ENCODE measurements at places on chromosomes 7 and 10.

GRCh38 chr7:154853063-154853726, 149.7 kb downstream of the PAXIP1 start:
- no peak for DNase-seq

GRCh38 chr10:32373496-32373895, 26.5 kb upstream of the EPC1 start:
- DNase-seq, result no peak

DNA sequence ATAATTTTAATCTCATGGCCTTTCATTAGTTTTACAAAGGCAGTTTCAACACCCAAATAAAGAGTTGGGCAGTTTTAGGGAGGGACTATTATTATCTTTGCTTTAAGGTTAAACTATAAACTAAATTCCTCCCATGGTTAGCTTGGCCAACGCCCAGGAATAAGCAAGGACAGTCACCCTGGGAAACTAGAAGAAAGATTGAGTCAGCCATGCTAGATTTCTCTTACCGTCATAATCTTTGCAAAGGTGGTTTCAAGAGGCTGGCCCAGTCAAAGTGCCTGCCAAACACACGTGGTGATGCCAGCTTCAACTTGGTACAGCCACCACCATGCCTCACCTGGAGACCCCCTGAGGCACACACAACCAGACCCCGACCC, 317.4 kb upstream of the SP8 start:
- no peak for DNase-seq

DNA sequence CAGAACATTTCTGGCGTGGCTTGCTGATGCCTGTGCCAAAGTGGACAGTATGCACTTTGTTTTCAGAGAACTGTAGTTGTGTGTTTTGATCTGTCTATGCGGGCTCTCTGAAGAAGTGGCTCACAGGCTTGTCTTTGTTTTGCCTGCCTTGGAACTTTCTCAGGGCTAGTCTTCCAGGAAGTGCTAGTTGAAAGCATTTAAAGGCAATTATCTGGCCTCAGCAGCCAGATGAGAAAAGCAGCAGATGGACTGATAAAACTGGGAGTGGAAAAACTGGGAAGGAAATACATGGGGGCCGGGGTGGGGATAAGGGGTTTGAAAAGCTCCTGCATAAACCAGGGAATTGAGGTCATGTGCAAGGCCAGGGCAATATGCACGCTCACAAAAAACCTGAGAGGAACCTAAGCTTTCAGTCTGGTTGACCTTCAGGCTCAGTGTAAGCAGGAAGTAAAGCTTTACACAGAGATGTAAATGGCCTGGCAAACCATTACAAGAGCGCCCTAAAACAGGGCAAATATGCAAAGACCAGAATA, 94.5 kb downstream of the ZNF33B start:
- DNase-seq, result no peak

DNA sequence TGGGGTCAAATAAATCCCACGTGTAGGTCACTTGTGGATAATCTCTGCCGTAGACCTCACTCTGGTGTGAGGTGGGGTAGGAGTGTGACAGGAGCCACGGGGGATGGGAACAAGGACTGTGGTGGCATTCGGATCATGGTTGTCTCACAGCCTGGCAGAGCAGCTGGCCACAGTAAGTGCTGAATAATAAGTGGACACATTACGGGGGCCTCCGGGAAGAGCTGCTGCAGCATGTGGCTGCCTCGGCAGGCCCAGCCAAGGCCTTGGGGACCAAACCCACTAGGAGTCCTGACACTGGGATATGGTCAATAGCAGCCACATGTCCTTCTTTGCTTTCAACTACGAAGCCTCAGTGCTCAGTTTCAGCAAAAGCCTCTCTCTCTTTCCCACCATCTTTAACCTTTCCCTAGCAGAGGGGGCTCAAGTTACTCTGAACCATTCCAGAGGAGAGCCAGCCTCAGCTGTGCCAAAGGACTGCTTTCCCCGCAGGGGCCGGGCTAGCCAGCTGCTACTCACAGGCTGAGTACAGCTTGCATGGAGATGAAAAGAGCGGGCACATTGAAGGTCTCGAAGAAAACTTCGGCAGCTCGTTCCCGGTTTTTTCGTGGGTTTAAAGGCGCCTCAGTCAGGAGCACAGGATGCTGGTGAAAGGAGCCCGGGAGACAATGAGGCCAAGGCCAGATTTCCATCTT, 17.3 kb downstream of the ACTR1A start:
- DNase-seq, result no peak

GRCh38 chr10:96890172-96890513, 58.0 kb downstream of the LCOR start:
- no peak for DNase-seq

DNA sequence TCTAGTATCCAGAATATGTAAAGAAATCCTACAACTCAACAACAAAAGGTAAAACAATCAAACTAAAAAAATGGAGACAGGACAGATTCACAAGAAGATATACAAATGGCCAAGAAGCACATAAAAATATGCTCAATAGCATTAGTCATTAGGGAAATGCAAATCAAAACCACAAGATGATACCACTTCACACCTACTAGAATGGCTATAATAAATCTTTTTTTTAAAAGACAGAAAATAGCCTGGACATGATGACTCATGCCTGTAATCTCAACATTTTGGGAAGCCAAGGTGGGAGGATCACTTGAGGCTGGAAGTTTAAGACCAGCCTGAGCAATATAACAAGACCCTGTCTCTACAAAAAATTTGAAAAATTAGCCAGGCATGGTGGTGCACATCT, 27.9 kb upstream of the CHCHD3 start:
- DNase-seq, result no peak

DNA sequence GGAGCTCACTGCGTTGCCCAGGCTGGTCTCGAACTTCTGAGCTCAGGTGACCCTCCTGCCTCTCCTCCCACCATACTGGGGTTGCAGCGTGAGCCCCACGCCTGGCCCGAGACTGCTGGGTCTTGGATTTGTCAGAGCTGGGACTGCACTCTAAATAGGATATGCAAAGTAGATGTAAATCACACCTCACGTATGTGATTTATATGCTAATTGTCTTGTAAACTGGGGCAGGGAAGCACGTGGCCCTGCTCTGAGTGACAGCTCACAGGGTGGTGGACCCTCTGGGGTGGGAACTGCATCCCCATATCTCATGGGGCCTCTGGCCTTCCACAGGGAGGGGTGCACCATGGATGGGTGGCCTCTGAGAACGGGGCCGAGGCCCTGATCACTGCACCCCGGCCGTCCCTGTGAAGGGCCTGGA, 34.1 kb downstream of the GET4 start:
- DNase-seq, result no peak

- DNase-seq, result no peak
Measured at GRCh38 chr10:129740532-129741279, 223.4 kb downstream of the EBF3 start.

DNA sequence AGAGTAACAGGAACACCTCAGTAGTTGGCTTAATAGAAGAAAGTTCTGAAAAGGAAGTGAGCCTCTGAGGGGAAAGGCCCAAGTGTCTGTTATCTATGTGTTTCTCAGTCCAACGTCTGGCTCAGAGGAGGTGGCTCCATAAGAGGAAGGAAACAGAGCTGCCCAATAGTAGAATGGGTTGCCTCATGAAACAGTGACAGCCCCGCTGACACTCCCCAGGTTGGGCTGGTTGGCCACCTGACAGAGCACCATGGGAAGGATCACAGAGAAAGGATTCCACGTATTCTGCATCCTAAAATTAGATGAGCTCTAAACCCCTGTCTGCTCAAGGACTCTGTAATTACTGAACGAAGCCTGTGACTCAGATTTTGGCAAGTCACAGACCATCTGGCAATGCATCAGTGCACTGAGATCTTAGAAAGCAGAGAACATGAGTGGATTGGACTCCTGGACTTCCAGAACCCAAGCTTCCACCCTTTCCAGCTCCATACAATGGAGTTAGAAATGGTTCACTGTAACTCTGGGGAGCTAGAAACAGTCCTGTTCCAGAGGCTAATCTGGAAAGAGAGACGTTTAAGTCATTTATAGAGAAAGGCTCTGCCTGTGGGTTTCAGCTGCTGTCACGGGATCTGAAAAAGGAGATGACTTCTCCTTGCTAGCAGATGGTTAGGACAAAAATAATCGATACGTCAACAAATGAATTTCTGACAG, 2.9 kb downstream of the PKD2L1 start:
- no peak for DNase-seq

DNA sequence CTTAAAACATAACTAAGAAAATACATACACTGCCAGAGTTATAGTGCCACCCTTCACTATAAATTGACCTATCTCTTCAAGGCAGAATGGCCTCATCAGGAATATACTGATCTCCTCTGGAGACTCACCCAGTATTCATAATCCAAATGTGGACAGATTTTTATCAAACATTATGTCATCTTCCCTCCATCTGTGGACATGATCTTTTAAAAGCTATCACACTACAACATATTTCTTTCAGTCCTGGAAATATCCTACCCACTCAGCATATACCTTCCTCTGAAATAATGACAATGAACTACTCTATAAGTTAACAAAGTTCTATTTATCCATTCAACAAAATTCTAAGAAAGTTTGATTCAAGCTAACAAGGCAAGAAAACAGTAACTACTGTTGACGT, 3.2 kb downstream of the ZNF800 start:
- no peak for DNase-seq

- DNase-seq, result no peak
Measured at GRCh38 chr10:126902157-126902556, 3.1 kb upstream of the DOCK1 start.

DNA sequence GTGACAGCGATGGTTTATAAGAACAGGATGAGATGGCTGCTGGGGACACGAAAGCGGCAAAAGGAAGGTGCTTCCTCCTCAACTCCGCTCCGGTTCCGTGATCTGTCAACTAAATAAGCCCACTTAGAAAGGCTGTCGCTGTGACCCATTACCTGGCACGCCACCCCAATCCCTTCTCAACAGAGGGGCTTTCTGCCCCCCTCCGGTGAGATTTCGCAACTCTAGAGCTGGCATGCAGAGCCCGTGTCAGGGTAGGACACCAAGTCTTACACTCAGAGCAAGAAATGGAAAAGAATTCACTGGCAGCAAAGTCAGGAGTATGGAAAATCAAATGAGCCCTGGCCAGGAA, 66.4 kb downstream of the FGFR2 start:
- DNase-seq, result no peak

- no peak for DNase-seq
Measured at GRCh38 chr10:78623578-78624215, 445.1 kb upstream of the ZMIZ1 start.

DNA sequence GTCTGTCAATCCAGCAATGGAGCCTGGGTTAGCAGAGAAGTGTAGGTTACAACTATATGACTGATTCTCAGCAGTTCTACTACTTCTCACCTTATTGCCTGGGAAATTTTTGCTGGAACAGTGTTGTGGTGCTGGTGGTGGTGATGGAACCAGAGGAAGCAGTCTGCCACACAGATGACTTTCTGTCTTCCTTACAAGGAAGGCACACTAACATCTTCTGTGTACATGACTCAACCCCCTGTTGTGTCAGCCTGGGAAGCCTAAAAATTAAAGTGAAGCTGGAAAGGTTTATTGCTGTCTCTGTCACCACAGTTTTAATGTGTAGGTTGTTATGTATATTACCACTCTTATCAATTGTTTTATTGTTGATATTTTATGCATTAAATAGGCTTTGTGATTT, 40.3 kb downstream of the ANKRD7 start:
- DNase-seq, result no peak

GRCh38 chr7:21616796-21617436, 74.1 kb downstream of the DNAH11 start:
- no peak for DNase-seq

GRCh38 chr10:84117686-84118394, 21.5 kb upstream of the GHITM start:
- no peak for DNase-seq

- no peak for DNase-seq
Measured at GRCh38 chr10:109698882-109699664, 224.2 kb downstream of the XPNPEP1 start.

GRCh38 chr10:70477661-70478162, 855 bp upstream of the PALD1 start:
- peak; percentile 64 for DNase-seq

DNA sequence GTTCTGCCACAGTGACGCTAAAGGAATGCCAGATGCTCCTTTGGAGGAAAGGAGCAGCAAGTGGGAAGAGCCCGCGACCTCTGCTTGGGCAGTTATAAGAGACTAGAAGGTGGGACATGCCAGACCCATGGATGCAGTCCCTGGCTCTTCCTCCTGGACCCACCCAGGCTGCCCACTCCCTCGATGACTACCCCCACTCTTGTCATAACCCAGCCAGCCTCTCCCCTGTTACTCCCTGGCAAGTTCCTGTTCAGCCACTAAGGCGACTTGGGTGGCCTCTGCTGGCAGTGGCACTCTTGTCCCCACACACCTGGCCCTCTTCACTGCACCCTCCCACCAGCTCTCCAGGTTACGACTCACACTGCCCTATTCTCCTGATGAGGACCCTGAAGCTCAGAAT, 33.5 kb downstream of the COL13A1 start:
- no peak for DNase-seq

DNA sequence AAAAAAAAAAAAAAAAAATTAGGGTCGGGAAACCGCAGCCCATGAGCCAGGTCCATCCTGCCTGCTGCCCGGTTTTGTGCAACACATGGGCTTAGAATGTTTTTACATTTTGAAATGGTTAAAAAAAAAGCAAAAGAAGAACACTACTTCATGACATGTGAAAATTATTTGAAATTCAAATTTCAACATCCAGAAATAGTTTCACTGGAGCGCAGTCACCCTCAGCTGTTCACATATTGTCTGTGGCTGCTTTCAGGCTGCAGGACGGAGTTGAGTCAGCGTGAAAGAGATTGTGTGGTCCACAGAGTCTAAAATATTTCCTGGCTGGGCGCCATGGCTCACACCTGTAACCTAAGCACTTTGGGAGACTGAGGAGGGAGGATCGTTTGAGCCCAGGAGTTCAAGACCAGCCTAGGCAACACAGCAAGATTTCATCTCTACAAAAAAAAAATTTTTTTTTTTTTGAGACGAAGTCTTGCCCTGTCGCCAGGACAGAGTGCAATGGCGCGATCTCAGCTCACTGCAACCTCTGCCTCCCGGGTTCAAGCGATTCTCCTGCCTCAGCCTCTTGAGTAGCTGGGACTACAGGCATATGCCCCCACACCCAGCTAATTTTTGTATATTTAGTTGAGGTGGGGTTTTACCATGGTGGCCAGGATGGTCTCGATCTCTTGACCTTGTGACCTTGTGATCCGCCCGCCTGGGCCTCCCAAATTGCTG, 63.9 kb upstream of the ECHDC3 start:
- no peak for DNase-seq

DNA sequence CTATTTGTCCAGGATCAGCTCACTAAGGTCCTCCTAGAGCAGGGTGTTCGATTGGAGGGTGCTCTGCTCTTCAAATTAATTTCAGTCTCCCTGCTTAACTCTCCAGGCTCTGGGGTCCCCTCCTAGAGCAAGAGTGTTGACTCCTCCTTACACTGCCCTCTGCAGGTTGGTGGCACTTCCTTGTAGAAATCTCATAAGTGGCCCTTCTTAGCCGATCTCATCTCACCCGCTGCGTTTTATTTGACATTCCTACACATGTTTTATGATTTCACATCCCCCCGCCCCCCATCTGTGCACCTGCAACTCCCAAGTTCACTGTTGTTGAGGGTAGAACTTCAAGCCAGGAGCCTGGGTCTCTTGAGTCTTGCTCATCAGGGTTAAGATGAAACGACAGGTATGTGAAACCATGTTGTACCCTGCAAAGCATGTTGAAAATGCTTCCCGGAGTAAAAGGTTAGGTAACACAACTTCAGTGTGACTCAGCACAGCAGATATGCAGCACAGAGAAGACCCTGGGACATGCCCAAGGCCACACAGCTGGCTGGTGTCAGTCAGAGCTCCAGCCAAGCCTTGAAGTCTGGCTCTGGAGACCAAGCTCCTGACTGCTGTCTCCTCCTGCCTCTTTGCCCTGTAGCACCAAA, 171.2 kb downstream of the PRKAG2 start:
- no peak for DNase-seq
